Heart right ventricle (tissue), 16 donors: ENCODE measurements at places on chromosomes 13 and 19. TPM values are rescaled to one million over a fixed set of nuclear protein-coding genes. Genes with fewer than 3 reads are reported as not detected.

DNA sequence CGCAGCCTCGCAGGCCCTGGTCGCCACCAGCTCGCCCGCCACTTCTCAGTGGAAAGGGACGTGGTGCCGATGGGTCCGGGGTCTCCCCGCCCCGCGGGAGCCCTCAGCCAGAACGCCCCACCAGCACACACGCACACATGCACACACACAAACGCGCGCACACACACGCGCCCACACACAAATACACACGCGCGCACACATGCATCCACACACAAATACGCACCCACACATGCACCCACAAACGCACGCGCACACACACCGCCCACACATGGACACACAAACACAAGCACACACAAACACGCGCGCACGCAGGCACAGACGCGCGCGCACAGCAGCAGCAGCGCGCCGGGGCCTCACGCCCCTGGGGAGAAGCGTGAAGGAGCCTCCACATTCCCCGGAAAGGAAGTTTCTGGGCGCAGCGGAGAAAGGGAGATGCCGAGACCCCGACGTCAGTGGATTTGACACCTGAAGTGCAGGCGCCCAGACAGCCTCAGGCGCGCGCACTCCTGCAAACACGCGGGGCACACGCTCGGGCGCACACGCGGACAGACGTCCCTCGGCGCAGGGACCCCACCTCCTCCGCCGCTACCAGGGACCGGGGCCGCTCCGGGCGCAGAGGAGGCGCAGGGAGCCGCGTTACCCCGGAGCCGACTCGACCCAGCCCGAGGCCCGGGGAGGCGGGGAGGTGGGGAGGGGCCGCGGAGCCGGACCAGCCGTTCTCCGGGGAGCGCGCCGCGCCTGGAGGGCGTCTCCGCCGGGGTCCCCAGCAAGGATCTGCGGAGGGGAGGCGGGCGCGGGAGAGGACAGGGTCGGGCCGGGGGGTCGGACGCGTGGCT, 622 bp downstream of the RASA3 start:
- H3K4me1 ChIP-seq = peaks cover 38% of the 10 kb centered on the region
- no peaks in the 10 kb centered on the region for H3K36me3 ChIP-seq
- no peak for DNase-seq
- H3K4me3 ChIP-seq = peak overlapping the region; percentile 93
- H3K27me3 ChIP-seq = no peaks in the 10 kb centered on the region
- H3K27ac ChIP-seq = peak overlapping the region; percentile 82

DNA sequence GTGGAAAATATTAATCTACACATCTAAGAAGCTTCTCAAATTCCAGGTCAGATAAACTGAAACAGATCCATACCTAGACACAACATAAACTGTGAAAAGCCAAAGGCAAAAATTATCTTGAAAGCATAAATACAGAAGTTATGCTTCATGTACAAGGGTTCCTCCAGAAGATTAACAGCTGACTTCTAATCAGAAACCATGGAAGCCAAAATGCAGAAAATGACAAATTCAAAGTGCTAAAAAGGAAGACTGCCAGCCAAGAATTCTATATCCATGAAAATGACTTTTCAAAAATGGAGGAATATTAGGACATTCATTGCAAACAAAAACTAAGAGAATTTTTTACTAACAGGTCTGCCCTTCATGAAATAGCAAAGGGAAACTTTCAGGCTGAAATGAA, 72.8 kb downstream of the MYO16 start:
- H3K27me3 ChIP-seq = no peaks in the 10 kb centered on the region
- DNase-seq = no peak
- H3K4me3 ChIP-seq = no peak overlapping the region
- H3K36me3 ChIP-seq = no peaks in the 10 kb centered on the region
- H3K4me1 ChIP-seq = no peaks in the 10 kb centered on the region
- H3K27ac ChIP-seq = no peak overlapping the region

- peak overlapping the region; percentile 74 for H3K27ac ChIP-seq
- H3K36me3 ChIP-seq = no peaks in the 10 kb centered on the region
- DNase-seq = no peak
- no peaks in the 10 kb centered on the region for H3K27me3 ChIP-seq
- no peak overlapping the region for H3K4me3 ChIP-seq
- H3K4me1 ChIP-seq = peaks cover 55% of the 10 kb centered on the region
Observed at GRCh38 chr13:32135056-32135390, 103.4 kb downstream of the FRY start.

DNA sequence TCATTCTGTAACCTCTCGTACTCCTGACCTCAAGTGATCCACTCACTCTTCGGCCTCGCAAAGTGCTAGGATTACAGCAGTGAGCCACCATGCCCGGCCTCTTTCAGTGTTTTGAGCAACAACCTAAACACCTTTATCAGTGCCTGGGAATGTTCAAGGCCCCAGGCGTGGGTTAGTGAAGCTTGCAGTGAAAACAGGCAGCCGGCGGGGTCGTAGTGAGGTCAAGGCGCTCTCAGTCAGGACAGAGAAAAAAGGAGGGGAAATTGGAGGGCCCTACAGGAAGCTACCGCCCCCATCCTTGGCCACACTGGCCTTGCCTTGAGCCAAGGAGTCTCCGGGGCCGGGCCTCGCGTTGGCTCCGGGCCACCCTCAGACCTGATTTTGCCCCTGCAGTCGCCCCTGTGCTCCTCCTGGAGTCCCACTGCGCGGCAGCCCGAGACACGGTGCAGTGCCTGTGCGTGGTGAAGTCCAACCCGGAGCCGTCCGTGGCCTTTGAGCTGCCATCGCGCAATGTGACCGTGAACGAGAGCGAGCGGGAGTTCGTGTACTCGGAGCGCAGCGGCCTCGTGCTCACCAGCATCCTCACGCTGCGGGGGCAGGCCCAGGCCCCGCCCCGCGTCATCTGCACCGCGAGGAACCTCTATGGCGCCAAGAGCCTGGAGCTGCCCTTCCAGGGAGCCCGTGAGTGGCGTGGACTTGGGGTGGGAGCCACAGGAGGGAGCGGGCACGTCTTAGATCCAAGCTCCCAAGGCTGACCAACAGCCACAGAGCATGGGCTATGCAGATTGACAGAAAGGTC, 17.7 kb downstream of the MAG start:
- H3K4me1 ChIP-seq = peaks cover 3% of the 10 kb centered on the region
- H3K36me3 ChIP-seq = no peaks in the 10 kb centered on the region
- no peak overlapping the region for H3K4me3 ChIP-seq
- DNase-seq = peak; percentile 55
- H3K27ac ChIP-seq = peak overlapping the region; percentile 39
- H3K27me3 ChIP-seq = peaks cover 2% of the 10 kb centered on the region

GRCh38 chr13:51770681-51771417, 33.1 kb downstream of the DHRS12 start:
- no peak overlapping the region for H3K4me3 ChIP-seq
- H3K27me3 ChIP-seq = no peaks in the 10 kb centered on the region
- peak overlapping the region; percentile 60 for H3K27ac ChIP-seq
- H3K4me1 ChIP-seq = peaks cover 19% of the 10 kb centered on the region
- H3K36me3 ChIP-seq = no peaks in the 10 kb centered on the region

- peaks cover 90% of the 10 kb centered on the region for H3K36me3 ChIP-seq
- H3K4me1 ChIP-seq = peaks cover 14% of the 10 kb centered on the region
- H3K27me3 ChIP-seq = no peaks in the 10 kb centered on the region
- no peak overlapping the region for H3K4me3 ChIP-seq
Observed at GRCh38 chr19:5697022-5697889, 7.2 kb downstream of the RPL36 start.

- no peak overlapping the region for H3K4me3 ChIP-seq
- DNase-seq = no peak
- no peak overlapping the region for H3K27ac ChIP-seq
- no peaks in the 10 kb centered on the region for H3K27me3 ChIP-seq
Observed at GRCh38 chr13:64782466-64782865, 2447.7 kb downstream of the PCDH9 start.

DNA sequence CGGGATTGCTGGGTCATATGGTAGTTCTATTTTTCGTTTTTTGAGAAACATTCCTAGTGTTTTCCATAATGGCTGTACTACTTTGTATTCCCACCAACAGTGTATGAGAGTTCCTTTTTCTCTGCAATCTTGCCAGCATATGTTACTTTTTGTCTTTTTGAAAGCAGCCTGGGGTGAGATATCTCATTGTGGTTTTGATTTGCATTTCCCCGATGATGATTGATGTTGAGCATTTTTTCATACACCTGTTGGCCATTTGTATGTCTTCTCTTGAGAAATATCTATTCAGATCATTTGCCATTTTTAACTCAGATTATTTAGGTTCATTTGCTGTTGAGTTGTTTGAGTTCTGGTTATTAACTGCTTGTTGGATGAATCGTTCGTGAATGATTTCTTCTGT, 18.5 kb upstream of the ATP12A start:
- DNase-seq = no peak
- no peaks in the 10 kb centered on the region for H3K36me3 ChIP-seq
- no peak overlapping the region for H3K4me3 ChIP-seq

DNA sequence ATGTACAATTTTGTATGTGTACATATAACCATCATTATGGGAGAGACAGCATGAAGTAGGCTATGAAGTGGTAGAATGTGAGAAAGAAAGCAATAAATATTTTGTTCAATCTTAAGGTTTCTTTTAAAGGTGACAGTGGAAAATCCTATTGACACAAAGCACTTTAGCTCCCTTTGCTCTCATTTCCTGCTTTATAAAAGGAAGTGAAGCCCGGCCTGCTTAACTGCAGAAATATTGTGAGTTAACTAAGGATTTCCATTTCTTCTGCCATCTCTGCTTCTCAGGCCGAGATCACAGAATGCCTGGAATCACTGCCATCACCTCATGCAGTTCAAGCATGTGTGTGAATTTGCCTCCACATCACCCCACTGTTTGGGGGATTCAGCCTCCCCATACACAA, 83.5 kb downstream of the FRY start:
- H3K4me1 ChIP-seq = peaks cover 75% of the 10 kb centered on the region
- no peak for DNase-seq
- peaks cover 7% of the 10 kb centered on the region for H3K36me3 ChIP-seq
- H3K27ac ChIP-seq = no peak overlapping the region

DNA sequence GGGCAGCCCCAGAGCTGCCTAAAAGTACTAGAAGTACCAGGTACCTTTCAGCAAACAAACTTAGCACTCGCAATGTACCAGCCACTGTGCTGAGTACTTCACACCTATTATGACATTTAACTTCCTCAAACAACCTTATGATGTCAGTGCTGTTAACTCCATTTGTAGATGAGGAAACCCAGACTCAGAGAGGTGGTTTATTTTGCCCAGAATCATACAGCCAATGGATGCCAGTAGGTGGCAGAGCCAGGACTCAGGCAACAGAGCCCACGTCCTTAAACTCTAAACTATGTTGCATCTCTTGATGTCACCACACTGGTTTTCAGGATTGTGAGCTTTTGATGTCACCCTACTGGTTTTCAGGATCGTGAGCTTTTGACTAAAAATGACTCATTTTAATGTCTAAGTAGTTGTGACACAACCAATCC, 78.9 kb downstream of the FLT1 start:
- no peaks in the 10 kb centered on the region for H3K4me1 ChIP-seq
- H3K36me3 ChIP-seq = peaks cover 31% of the 10 kb centered on the region
- no peaks in the 10 kb centered on the region for H3K27me3 ChIP-seq

DNA sequence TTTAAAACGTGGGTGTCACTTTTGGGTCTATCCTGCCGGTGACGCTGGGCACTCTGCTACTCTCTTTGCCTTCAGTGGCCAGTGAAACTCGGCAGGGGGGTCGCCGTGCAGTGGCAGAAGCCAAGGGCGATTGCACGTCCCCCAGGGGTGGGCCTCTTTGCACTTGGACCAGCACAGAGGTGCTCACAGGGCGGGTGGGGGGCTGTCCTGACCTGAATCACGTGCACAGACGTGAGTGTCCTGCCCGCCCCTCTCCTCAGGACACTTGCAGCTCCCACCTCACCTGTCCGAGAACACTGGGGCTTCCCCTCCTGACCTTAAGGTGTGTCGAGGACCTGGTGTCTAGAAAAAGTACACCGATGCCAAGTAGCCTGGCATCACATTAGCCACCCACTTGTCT, 16.1 kb downstream of the COL4A1 start:
- H3K27ac ChIP-seq = no peak overlapping the region
- no peak overlapping the region for H3K4me3 ChIP-seq
- no peaks in the 10 kb centered on the region for H3K36me3 ChIP-seq
- peaks cover 54% of the 10 kb centered on the region for H3K4me1 ChIP-seq
- DNase-seq = no peak
- H3K27me3 ChIP-seq = no peaks in the 10 kb centered on the region

DNA sequence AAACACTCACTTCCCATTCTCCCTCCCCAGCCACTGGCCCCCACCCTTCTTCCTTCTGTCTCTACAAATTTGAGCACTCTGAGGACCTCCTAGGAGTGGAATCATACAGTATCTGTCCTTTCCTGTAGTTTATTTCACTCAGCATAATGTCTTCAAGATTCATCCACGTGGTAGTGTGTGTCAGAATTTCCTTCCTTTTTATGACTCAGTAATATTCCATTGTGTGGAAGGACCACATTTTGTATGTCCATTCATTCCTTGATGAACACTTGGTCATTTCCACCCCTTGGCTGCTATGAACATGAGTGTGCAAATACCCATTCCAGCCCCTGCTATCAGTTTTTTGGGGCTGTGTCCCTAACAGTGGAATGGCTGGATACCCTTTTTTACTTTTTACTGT, 9.8 kb downstream of the KLF2 start:
- no peak overlapping the region for H3K27ac ChIP-seq
- no peak overlapping the region for H3K4me3 ChIP-seq
- H3K27me3 ChIP-seq = no peaks in the 10 kb centered on the region
- peaks cover 15% of the 10 kb centered on the region for H3K4me1 ChIP-seq
- no peak for DNase-seq

GRCh38 chr13:25844559-25845434, 207.0 kb downstream of the SHISA2 start:
- no peak overlapping the region for H3K27ac ChIP-seq
- DNase-seq = no peak
- H3K4me1 ChIP-seq = no peaks in the 10 kb centered on the region
- H3K4me3 ChIP-seq = no peak overlapping the region
- no peaks in the 10 kb centered on the region for H3K36me3 ChIP-seq

The SLC25A42 gene
- 20.9 TPM for total RNA-seq

The C19orf33 gene
- total RNA-seq = 2.9 TPM

The TMC4 gene
- total RNA-seq = 2.9 TPM

The WDR88 gene
- total RNA-seq = 0.13 TPM

The KIR3DL2 gene
- total RNA-seq = not detected

The SLC7A9 gene
- 0.24 TPM for total RNA-seq

The APC2 gene
- 0.23 TPM for total RNA-seq

The SLC27A1 gene
- 42.5 TPM for total RNA-seq

The ITPKC gene
- 8.6 TPM for total RNA-seq
